Lung microvascular endothelial cell (primary cell): ENCODE measurements at places on chromosomes 12 and 14. TPM values are rescaled to one million over a fixed set of nuclear protein-coding genes. Genes with fewer than 3 reads are reported as not detected.

Gene GDF3
- total RNA-seq = 0.79 and 0.87 TPM in 2 replicates

Gene CCDC177
- total RNA-seq = not detected in 2 replicates

Gene VIPAS39
- total RNA-seq = 20.3 and 22.0 TPM in 2 replicates

Gene GSG1
- not detected in 2 replicates for total RNA-seq

Gene IL22
- total RNA-seq = not detected in 2 replicates

Gene RGS6
- not detected in 2 replicates for total RNA-seq

Gene TAS2R50
- total RNA-seq = 1.1 and 1.2 TPM in 2 replicates

Gene KLRC2
- not detected in 2 replicates for total RNA-seq

Gene ARL6IP4
- 145 and 160 TPM in 2 replicates for total RNA-seq

Gene HNF1A
- not detected in 2 replicates for total RNA-seq

Gene GPRC5A
- 0.99 and 2.2 TPM in 2 replicates for total RNA-seq

Gene KIF5A
- under 0.01 TPM in 2 replicates for total RNA-seq

Gene CAPS2
- total RNA-seq = 0.22 and 0.40 TPM in 2 replicates

Gene DLK1
- total RNA-seq = not detected in 2 replicates

Gene TARBP2
- total RNA-seq = 33.1 and 36.1 TPM in 2 replicates

Gene FOXG1
- not detected in 2 replicates for total RNA-seq

Gene SSPN
- 0.22 and 0.40 TPM in 2 replicates for total RNA-seq

Gene C12orf50
- not detected in 2 replicates for total RNA-seq

Gene NR1H4
- not detected in 2 replicates for total RNA-seq

DNA sequence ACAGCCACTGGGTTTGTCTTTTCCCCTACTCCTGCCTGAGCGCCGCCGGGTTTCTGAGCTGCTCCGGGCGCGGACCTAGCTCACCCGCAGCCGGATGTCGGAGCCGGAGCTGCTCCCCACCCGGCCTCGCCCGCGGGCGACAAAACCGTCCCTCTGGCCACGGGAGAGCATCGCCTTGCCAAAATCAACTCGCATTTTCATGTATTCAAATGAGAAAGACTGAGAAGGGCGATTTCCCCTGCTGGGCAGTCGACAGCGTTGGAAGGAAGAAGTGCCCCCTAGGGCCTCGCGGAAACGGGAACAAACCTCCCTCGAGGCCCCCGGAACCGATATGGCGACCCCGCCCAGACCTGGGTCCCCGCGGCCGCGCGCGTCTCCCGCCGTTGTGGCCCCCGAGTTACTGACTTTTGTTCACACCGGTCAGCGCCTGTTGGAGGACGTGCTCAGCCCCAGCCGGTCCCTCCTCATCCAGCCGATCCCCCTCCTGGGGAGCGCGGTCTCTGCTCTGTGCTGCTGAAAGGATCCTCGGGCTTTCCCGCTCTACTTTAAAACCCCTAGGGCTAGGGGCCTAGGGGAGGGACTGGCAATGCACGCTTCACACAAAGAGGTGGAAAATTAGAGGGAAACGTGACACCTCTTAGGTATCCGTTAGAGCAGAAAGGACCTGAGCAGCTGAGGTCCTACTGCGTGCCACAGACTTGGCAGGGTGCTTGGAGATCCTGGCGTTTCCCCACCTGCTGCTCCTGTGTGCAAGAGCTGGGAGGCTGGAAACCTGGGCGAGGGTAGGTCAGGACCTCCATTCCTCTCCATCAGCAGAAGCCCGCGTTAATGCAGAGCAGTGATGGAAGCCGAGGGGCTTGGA is 4.3 kb downstream of the TTC6 start:
- DNase-seq = no peak

- no peak for DNase-seq
These were observed 833.6 kb downstream of the FLRT2 start for GRCh38 chr14:86363576-86363975.

DNA sequence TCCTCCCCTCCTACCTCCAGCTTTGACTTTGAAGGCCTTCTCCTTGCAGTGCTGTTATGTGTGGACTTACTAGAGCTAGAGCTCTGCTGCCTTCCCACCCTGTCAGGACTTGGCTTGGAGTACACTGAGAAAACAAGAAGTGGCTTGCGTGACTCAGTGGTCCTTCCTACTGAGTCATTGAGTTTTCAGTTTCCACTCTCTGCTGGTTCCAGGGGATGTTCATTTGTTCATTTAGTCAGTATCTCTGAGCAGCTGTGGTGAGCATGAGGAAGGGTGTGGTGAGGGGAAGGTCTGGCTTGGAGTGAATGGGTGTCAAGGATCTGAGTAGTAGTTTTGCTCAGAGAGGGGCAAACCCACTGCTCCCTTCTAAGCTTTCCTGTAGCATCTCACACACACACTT is 17.2 kb upstream of the ELK3 start:
- no peak for DNase-seq

- no peak for DNase-seq
These were observed 212.1 kb upstream of the FKBP4 start for GRCh38 chr12:2582631-2583030.

DNA sequence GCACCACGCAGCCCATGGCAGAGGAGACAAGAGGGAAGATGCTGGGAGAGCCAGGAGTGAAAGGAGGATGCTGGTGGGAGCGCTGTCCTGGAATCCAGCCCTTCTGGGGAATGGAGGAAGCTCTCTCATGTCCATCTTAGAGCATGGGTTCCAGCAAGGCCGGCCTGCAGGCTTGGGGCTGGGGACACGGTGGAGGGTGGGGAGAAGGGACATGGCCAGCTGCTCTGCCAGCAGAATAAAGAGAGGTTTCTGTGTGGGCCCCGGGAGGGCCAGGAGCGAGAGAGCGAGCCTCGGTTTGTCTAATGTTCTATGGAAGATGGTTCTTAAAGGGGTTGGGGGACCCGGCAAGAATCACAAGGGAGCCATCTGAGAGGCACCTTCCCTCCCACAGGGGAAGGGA is 60.2 kb downstream of the RIMBP2 start:
- DNase-seq = no peak

GRCh38 chr12:92726850-92727249 is 24.1 kb downstream of the PLEKHG7 start:
- DNase-seq = no peak

- DNase-seq = peak; percentile 77
These were observed 8.6 kb downstream of the TC2N start for GRCh38 chr14:91858536-91859275.

- no peak for DNase-seq
These were observed 166.4 kb downstream of the AEBP2 start for GRCh38 chr12:19605720-19606119.

DNA sequence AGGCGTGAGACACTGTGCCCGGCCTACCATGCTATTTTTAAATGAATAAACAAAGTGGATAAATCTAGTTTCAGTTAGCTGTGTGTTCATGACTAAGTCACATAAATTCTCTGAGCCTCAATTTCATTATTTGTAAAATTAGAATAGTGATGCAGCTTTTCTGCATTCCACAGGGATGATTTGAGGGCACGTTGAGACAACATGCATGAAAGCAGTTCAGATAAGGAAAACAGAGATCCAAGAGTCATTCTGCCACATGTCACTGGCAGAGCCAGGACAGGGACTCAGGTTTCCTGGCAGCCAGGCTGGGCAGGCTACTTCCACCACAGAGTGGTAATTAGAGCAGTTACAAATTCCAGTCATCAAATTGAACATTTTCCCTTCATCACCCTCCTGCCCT is 2.9 kb upstream of the PPP4R4 start:
- no peak for DNase-seq

DNA sequence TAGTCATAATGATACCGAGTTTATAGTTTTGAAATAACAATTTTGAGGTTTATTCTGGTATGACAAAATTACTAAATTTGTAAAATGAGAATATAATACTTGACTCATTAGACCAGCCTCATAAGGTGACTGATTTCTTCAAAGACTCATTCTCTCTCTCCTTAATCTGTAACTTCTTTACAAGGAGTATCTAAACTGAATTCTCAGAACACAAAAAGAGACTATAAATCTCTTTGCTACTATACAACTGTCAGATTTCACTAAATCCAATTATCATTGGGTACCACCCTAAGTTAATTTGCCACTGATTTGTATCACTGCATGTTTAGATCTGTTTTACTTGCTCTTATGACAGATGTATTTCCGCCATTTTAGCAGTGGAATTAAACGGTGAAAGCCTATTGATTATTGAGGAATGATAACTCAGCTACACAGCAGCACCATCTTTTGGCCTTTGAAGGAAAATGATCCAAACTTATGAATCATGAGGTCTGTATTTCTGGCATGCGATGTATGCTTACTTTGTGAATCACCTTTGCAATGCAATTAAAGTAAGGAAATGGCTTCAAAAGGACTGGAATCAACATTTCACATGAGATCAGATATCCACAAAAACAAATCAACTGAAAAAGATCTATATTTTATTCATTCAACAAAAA is 161.2 kb downstream of the RERGL start:
- peak; percentile 55 for DNase-seq

DNA sequence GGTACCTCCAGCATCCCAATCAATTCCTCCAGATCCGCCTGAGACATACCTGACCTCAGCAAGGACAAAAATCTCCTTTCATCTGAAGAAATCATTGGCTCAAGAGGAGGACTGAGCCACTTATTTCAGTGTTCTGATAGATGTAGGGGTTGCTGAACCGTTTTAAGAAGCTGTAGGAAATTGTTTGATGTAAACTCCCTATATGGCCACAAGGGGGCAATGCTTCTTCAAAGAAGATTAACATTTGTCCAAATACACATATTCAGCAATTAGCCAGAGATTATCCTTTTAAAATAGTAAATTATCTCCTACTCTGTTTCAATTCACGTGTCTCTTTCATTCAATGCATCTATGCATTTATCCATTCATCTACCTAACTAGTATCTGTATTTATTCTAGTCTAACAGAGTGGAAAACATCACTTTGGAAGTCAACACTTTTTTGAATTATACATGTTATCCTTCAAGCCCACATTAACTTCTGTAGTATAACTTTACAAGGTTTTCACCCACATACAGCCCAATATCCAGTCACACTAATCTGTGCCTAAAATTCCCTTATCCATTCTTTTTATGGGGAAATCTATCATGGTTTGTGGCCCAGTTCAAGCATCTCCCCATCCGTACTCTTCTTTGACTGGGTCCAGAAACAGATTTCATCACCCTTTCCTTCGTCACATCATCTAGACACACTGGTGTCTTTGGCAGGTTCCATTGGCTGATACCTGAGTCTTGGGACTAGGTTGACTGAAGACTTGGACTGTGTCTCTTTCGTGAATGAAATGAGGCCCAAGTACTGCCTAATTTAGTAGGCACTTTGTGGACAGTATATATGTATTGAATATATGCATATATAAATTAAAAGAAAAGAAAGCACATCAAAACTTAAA is 411.0 kb upstream of the OR4E1 start:
- peak; percentile 78 for DNase-seq

- peak; percentile 54 for DNase-seq
These were observed 3.9 kb upstream of the KRT79 start for GRCh38 chr12:52837781-52838608.

- no peak for DNase-seq
These were observed 105.3 kb upstream of the TBX3 start for GRCh38 chr12:114789276-114789675.

DNA sequence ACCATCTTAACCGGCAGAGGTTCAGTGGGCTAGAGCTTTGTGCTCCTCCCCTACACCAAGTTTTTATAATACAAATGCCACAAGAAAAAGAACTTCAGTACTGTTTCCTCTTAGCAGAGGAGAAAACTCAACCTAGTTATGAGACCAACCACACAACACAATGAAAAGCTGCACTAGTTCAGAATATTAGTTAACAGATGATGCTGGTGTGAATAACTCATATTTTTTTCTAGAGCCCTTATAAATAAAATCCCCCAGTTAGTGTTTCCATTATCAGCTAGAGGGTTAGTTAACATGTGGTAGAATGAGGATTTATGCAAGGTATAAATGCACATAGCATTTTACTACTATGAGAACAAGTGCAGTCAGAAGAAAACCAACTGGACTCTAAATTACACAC is 61.9 kb upstream of the AMN1 start:
- DNase-seq = no peak

GRCh38 chr12:111222523-111222922 is 146.4 kb downstream of the PHETA1 start:
- no peak for DNase-seq

DNA sequence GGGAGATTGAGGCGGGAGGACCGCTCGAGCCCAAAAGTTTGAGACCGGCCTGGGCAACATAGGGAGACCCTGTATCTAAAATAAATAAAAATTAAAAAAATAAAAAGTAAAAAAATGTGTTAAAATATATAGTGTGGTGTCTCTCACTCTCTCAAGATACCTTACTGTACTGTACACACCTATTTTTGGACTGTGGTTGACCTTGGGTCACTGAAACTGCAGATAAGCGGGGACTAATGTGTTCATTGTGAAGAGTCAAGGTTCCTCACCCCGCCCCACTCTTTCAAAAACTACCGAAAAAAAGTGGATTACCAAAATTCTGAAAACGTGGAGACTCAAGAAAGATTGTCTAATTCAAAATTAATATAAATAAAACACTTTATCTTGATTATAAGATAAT is 1.0 kb upstream of the TAS2R13 start:
- no peak for DNase-seq
